ENCODE measurements at places on chromosomes 3 and 15.

DNA sequence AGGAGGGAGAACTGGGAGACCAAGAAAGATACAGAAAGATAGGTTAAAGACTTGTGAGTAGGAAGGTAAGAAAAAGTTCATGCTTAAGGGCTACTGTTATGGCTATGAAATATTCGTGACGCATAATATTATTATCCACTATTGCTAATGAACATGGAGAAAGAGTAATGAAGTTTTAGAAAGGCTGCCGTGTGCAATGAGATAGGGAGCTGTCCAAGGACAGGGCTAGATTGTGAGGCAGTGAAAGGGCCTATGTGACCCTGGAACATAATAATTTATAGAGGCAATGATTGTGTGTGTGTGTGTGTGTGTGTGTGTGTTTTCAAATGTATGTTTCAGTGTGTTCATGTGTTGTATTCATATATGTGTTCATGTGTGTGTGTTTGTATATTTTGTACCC is 27.7 kb downstream of the MBNL1 start:
- DNase-seq, result no peak

- no peak for DNase-seq
These were observed 24.5 kb upstream of the SSR3 start for GRCh38 chr3:156579427-156579851.

DNA sequence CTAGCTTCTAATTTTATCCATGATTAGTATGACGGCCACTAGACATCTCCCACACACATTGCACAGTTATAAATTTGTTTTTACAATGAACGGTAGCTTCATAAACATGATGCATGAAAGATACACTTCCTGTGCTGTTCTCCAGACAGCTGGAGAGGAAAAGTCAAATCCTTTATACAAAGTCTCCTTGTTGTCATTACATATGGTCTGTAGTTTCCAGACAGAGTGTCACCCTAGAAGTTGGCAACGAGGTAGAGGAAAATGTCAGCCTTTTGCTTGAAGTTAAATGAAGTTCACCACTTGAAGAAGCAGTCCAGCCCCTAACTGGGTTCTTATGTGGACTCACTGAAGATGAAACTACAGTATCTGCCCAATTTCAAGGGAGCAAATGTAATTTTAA is 253.0 kb upstream of the P2RY1 start:
- no peak for DNase-seq

- DNase-seq, result no peak
These were observed 47.5 kb upstream of the STT3B start for GRCh38 chr3:31485196-31485595.

GRCh38 chr3:193865896-193866480 is 270.0 kb upstream of the HES1 start:
- no peak for DNase-seq

DNA sequence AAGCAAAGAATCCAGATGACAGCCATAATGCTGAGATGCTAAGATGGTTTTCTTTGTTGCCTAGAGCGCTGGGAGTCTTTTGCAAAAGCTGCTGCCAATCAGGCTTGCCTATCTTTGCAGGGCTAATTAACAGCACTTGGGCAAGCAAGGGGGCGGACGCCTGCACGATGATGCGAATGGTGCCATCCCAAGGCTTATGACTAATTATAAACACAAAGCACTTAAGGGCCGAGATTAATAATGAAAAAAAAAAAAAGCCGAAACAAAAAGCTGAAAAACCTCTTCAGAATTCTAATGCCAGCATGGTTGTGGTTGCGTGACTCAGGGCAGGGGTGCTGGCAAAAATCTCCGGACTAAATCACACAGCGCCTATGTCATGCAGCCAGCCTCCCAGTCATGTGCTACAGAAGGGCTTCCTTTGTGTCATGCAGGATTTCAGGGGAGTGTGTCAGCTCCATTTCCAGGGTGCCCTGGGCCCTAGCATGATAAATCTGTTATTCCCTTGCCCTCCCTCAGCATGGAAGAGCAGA is 185.0 kb upstream of the ANKRD28 start:
- DNase-seq, result no peak

DNA sequence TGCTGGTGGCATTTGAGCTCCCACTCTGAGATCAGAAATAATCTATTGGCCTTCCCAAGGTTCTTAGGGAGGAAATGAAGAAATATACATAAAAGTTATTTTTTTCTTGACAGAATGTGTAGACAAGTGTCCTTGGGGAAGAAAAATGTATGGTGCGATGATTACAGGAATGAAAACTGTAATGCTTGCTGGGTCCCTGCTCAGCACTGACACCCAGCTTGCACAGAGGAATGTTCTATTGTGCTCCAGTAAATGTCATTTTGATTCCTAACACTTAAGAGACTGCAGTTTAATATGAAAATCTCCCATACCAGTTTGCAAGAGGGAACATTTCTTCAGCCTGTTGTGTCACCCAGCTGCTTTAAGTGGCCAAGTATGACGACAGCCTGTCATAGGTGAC is 271.3 kb upstream of the TPM1 start:
- no peak for DNase-seq

- no peak for DNase-seq
These were observed 52.9 kb upstream of the LIMD1 start for GRCh38 chr3:45541326-45542321.

- DNase-seq, result no peak
These were observed 216.6 kb upstream of the UMPS start for GRCh38 chr3:124513610-124513997.

- no peak for DNase-seq
These were observed 1.0 kb downstream of the CGGBP1 start for GRCh38 chr3:88057630-88058305.

DNA sequence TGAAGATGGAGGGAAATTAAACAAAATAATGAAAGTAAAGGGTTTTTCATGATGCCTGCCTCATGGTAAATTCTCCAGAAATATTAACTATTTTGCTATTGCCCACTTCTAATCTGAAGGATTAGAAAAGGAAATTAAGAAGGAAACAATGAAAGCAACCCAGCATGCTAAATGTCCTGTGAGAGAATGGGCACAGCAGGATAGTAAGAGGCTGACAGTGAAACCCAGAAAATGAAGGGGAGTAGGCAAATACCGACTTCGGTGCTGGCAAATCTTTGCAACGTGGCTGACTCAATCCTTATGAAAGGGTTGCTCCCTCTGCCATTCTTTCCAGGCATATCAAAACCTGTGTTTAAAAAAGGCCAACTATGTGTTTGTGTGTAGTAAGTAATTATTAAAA is 147.5 kb upstream of the SYNPR start:
- no peak for DNase-seq

GRCh38 chr3:195076981-195077610 is 193.9 kb downstream of the XXYLT1 start:
- no peak for DNase-seq

DNA sequence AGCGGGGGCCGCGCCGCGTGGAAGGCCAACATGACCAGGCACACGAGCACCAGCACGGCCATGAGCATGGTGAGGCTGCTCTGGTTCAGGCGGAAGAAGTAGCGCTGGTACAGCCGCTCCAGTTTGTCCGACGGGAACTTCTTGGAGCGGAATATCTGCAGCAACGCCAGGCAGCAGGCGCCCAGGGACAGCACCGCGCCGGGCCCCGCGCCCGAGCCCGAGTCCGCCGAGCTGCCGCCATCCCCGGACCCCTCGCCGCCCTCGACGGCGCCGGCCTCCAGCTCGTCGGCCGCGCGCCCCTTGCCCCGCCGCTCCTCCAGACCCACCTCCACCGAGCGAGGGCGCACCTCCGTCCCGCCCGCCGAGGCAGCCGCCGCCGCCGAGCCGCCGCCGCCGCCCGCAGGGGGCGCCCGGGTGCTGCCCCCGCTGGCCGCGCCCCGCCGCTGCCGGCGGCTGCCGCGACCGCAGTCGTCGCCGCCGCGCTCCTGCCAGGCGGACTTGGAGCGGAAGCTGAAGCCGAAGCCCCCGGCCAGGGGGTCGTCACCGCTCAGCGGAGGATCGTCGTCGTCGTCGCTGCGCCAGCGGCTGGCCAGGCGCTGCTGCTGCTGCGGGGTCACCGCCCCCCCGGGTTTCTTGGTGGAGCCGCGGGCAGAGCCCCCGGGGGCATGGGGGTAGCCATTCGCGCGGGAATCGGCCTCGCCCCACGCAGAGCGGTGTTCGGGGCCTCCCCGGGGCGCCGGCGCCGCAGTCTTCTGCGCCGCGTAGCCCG is 957 bp downstream of the ADCY5 start:
- no peak for DNase-seq

GRCh38 chr3:123158330-123158729 is 43.4 kb upstream of the SEC22A start:
- DNase-seq, result no peak

- no peak for DNase-seq
These were observed 36.8 kb downstream of the ADCY5 start for GRCh38 chr3:123412076-123412475.

GRCh38 chr3:17639765-17640164 is 102.7 kb downstream of the TBC1D5 start:
- no peak for DNase-seq

DNA sequence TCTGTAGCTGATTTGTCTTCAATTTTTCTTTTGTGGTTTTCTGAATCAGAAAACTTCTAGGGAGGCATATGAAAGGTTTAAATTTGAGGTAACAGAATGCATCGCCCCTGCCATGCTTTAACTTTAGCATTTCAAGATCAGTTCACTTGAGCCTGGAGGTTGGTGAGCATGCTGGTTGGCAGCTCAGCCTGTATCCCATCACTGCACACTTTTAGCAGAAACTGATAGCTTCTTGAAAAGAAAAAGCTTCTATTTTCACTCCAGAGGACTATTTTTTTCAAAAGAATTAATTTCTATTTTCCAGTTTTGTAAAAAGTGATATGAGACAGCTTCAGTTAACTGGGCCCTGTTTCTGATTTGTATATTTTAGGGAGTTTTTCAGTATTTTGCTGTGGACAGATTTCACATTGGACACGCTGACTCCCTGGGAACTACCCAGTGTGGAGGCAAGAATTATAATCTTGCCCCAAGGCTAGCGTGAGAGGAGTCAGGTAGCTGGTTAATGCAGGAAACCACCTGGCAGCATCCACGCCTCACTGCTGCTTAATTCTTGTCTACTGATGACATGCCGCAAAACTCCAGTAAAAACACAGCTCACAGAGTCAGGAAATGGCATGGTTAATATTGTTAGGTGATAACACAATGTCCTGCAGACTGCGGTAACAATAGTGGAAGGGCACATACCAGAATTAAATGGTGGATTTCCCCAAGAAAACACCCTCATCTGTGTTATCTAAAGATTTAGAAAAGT is 71.4 kb downstream of the DUT start:
- DNase-seq, result no peak

DNA sequence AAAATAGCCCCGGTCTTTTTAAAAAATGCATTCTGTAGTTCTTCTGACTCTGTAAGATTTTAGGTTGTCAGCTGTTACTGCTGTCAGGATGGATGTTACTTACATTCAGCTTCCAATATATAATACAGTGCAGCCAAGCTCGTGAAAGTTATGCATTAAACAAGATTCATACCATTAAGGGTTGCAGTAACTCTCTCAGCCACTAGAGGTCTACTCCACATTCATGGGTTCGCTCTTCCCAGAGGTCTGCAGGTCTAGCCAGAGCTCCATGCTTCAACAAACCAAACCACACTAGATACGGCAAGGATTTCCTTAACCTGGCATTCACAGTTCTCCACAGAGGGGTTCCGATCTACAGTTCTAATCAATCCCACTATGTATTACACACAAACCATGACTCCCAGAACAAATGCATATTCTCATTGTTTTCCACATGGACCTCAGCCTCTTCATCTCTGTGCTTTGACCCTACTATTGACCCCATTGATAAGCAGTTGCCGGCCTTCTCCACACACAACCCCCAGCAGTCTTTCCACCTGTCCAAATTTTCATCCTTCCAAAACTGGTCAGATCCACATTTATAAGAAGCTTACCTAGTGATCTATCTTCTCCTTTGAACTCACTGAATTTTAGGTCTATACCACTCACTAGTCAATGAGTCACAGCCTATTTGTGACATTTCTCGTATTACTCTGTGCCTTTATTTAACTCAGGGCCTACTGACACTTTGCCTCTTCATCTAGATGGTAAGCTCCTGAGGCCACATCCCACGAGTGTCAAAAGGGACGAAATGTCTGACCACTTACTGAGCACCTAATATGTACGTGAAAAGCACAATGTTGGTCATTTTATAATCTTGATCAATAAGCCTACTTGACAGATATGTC is 33.7 kb downstream of the RORA start:
- DNase-seq, result no peak

- DNase-seq, result no peak
These were observed 155.6 kb downstream of the TIGIT start for GRCh38 chr3:114449271-114450007.

DNA sequence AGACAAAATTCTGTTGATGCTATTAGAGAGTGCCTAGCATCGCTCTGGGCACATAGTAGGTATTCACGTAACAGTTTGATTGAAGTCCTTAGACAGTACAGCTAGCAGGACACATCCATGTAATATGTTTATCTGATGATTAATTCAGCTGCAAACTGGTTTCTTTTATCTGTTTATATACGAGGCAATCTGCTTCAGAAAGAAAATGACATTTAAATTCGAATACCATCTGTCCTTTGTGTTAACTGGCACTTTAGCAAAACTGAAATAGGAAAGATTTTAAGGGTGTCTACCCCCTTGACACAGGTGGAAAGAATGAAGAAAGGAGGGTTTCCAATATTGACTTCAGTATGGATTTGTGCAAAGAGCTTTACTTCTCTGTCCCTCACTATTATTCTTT is 192.5 kb downstream of the MFSD1 start:
- no peak for DNase-seq

- no peak for DNase-seq
These were observed 22.6 kb downstream of the TBL1XR1 start for GRCh38 chr3:177174607-177175170.

- no peak for DNase-seq
These were observed 225.6 kb upstream of the ROPN1 start for GRCh38 chr3:124217542-124217941.

- DNase-seq, result no peak
These were observed 396.5 kb downstream of the FHIT start for GRCh38 chr3:60854791-60855190.

DNA sequence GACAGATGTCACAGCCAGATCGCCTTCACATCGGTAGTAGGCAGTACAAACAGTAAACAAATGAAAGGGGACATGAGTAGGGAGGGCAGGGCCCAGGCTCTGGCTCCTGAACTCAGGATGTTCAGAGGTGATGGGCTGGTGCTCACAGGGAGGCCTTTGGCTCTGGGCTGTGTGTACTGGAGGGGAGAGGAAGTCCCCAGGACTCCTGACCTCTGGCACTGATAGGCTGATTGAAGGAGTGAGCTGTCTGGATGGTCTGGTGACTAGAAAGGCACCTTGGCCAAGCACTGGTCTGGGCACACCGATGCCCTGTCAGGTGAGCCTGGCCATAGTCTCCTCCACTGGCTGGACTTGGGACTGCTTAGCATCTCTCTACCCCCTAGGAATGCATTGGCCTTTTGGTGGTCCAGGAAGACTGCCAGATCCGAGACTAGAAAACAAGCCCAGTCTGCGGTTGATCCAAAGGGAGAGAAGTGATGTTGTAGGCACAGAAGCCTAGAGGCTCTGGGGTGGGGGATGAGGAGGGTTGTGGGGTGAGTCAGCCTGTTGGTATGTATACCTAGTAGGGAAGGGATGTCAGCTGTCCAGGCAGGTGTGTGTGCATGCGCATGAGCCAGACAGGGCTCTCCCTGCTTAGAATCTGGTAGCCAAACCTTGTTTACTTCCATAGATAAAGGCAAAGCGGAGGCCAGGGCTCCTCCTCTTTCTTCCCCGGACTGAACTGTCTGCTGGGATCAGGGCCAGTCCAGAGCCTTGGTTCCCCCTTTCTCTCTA is 1.9 kb downstream of the SPINT1 start:
- no peak for DNase-seq

Measured in activated CD4-positive, CD25-positive, alpha-beta regulatory T cell (primary cell).